ENCODE measurements at places on chromosomes 2 and 18.

DNA sequence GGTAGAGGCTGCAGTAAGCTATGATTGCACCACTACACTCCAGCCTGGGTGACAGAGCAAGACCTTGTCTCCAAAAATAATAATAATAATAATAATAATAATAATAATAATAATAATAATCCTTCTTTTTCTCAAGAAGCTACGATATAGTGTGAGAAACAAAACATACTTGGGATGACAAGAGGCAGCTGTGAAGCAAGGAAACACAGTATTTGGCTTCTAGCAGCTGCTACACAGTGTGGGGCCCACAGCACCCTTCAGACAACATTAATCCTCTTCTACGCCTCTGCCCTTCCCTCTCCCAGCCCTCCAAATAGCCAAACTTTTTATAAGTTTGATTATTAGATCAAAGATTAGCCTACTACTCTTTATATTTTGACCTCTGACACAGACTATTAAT lies 62.2 kb downstream of the MYOM1 start:
- DNase-seq = no peak

GRCh38 chr2:128436479-128437203 lies 118.0 kb upstream of the HS6ST1 start:
- no peak for DNase-seq

- DNase-seq = no peak
Measured at GRCh38 chr18:55489034-55489986, 98.7 kb downstream of the TCF4 start.

DNA sequence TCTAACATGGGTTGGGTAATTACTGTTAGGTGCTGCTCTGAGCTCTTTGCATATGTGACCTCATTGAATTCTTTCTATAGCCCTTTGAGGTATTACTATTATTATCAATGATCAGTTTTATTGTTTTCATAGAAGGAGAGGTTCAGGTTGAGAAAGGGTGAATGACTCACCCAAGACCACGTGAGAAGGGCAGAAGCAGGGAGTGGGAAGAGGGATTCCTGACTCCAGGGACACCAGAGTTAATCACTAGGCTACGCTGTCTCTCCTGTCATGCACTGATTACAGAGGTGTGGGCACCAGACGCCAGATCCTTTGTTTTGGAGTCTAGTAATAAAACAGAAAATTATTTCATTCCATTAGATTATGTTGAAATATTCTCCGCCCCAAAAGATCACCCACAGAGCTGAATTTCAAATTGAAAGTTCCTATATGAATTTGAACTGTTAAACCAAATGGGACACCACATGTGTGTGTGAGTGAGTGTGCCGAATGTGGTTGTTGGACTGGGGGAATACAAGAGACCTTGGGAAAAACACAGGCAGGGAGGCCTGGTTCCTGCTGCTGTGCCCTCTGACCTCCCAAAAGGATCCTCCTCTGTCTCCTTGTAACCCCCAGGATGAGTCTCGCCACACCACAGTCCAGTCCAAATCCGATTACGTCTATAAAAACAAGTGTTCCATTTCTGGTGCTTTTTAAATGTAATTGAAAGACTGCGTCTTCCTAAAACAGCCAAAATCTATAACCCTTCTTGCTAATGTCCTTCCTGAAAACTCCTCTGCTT lies 215.4 kb downstream of the ZNF521 start:
- DNase-seq = no peak

DNA sequence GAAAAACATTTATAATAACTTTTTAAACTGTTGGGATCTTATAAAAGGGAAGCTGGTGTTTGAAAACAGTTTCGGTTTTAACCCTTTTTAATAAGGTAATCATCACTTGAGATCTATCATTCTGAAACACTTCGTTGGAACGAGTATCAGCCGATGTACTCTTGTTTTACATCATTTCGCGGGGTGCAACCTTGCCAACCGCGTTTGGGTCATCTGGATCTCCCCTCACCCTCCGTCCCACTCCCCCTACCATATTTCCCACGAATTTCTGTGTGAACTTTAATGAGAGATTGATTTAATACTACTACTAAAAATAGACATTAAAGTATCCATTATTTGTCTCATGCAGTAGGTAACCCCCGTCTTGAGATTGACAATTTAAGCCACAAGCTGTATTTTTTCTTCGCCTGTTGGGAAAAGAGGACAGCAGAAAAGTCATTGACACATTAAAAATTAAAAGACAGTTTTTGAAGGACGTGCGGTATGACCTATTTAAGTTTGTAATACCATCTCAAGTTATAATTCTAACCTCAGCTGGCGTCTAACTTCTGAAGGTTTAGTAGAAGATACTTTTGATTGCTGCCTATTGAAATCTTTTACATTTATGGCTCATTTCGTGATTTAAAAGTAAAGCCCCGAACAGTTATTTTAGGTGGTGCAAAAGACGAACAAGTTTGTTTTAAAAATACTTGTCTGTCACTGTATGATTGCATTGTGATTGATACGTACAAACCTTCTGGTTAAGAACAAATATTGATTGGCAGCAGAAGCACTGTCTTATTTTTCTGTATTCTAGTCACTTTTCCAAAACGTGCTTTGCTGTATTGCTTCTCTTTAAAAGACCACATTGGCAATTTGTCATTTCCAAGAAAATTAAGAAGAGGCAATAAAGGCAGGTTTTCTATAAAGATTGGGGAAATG lies 1.5 kb downstream of the CREB1 start:
- no peak for DNase-seq

DNA sequence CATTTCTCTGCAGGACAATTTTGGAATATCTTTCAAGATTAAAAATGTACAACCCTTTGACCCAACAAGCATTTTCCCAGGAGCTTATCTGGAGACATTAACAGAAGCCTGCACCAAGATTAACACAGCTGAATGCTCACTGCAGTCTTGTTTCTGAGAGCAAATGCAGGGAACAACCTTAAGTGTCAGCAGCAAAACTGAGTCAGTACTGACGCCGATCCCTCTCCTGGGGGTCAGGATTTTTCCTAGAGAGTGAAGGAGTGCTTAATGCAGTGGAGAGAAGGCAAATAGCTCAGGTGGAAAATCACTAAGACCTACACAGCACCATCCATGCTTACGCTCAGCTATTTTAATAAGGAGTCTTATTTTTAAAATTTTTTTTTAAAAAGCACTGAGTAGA lies 42.8 kb upstream of the SGPP2 start:
- no peak for DNase-seq

GRCh38 chr2:209495855-209496585 lies 72.2 kb downstream of the MAP2 start:
- DNase-seq = peak; percentile 72

DNA sequence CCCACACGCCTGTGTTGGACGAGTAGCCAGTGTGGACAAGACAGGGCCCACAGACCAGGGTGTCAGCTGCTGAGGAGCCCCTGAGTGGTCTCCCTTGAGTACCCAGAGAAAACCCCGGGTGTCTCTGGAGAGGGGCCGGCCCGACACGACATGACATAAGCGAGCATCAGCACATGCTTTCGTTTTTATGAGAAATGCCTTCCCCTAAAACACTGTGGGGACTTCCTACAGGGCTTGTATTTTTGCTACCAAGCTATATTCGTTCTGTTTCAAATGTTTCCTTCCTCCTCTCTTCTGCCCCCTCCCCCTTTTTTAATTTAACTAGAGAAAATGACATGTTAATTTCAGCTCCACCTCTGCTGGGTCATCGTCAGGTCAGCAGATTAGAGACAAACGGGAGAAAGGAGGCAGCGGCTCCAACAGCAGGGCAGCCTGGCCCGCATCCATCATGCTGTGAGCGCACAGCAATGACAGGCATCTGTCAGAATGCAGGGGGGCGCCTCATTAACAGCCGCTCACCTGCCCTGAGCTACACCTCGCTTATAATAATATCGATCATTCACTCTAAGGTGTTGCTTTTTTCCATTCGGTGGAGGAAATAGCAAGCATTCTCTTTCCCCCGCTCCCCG lies 286.2 kb downstream of the ZNF516 start:
- no peak for DNase-seq

- DNase-seq = no peak
Measured at GRCh38 chr2:17166506-17166905, 351.7 kb downstream of the RAD51AP2 start.

DNA sequence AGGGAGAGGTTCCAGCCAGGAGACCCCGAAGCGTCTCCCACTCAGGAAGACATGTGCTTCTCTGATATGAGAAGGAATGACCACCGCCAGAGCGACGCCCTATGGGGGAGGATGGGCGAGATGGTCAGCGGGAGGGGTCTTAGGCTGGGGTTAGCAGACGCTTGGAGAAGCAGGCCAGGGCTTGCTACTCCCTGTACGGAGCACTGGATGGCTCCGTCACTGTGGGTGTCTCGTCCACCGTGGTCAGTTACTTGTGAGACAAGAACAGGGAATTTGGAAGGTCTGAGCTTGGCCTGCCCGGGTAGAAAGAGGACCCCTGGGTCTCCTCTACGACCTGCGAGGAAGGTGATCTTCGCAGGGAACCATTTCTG lies 39.8 kb downstream of the TMEM18 start:
- no peak for DNase-seq

- DNase-seq = peak; percentile 31
Measured at GRCh38 chr2:18178736-18179349, 300.4 kb downstream of the KCNS3 start.

GRCh38 chr2:225104321-225104720 lies 62.1 kb upstream of the DOCK10 start:
- no peak for DNase-seq

DNA sequence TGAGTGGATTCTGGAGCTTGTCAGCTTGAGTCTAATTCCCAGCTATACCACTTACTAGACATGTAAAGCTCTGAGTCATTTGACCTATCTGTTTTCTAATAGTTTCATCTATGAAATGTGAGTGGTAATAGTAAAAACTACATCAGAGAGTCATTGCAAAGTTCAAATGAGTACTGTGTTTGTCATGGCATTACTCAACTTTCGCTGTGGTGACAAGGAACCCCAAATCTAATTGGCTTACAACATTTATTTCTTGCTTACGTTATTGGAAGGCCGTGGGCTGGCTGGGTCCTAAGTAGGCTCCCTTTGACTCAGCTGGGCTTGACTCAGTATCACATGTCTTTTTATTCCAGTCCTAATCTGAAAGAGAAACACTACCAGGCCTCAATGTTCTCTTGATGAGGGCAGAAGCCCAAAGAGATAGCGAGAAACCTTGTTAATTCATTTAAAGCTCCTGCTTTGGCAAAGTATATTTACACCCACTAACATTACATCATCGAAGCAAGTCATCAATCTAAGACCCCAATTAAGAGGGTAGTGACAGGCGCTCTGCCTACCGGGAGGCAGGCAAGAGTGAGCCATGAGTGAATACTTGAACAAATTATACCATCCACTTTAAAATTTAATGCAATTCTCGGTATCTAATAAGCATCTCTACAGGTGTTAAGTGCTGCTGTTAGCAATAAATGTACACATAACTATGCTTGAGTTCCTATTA lies 431.8 kb upstream of the SPHKAP start:
- DNase-seq = peak; percentile 15

- DNase-seq = peak; percentile 81
Measured at GRCh38 chr18:24397694-24398368, at the start of gene OSBPL1A. TSS of gene OSBPL1A (minus strand) at chr18:24397824. CDS start at chr18:24377533, 20,291 bp downstream.

DNA sequence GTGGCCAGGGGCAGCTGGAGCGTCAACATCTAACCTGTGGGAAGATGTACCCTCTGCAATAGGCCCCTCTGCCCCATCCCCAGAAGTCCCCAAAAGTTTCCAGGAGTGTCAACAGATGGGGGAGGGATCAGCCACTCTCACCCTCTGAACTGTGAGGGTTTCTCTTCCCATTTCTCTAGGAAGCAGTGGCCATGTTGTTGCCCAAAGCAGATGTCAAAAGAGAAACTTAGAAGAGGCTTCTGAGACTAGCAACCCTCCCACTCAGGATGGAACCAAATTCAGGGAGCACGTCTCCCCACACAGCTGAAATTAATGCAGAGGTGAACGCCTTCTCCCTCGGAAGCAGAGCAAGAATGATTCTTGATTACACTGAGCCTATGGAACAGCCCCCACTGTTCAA lies 70.3 kb downstream of the ARL4C start:
- no peak for DNase-seq

DNA sequence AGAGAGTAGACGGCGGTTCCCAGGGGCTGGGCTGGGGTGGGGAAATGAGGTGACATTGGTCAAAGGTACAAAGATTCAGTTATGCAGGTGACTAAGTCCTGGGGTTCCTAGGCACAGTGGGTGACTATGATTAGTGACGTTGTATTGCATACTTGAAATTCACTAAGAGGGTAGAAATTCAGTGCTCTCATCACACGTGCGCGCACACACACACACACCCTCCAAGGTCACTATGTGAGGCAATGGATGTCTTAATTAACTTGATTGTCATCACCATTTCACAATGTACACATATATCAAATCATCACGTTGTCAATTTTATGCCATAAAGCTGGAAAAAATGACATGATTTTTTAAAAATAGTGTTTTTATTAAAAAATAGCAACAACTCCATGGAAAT lies 92.9 kb upstream of the ALKAL2 start:
- DNase-seq = no peak

GRCh38 chr2:218622606-218623365 lies 15.1 kb downstream of the PLCD4 start:
- no peak for DNase-seq

Measured in smooth muscle cell of the brain vasculature (primary cell).